ENCODE measurements at places on chromosomes 2 and 18.

DNA sequence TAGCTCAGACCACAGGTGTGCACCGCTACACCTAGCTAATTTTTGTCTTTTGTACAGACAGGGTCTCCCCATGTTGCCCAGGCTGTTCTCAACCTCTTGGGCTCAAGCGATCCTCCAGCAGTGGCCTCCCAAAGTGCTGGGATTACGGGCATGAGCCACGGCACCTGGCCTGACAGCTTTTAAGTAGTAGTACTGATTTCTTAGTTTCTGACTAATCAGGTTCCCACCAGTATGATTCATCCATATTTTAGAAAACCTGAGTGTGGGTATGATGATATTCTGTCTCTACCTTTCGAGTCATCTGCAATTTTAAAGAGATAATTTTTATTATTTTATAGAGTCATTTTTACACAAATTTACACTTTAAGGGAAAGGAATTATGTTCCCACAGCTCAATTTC lies 46.4 kb upstream of the GULP1 start:
- no peak for DNase-seq

- DNase-seq, result no peak
These were observed 49.1 kb upstream of the SCN9A start for GRCh38 chr2:166424841-166425240.

DNA sequence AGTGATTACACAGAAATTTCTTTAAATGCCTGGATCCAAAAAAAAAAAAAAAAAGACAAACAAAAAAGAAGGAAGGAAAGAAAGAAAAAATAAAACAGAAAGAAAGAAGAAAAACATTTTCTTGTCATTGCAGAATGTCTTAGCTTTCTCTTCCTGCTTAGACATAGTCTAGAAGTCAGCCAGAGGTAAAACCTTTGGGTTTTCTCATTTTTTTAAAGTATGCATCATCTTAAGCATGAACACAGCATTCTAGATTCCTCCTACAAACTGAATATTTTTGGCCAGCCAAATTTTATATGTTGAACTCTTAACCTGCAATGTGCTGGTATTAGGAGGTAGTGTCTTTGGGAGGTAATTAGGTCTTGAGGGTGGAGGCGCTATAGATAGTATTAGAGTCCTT lies 243.9 kb downstream of the TRIB2 start:
- no peak for DNase-seq

DNA sequence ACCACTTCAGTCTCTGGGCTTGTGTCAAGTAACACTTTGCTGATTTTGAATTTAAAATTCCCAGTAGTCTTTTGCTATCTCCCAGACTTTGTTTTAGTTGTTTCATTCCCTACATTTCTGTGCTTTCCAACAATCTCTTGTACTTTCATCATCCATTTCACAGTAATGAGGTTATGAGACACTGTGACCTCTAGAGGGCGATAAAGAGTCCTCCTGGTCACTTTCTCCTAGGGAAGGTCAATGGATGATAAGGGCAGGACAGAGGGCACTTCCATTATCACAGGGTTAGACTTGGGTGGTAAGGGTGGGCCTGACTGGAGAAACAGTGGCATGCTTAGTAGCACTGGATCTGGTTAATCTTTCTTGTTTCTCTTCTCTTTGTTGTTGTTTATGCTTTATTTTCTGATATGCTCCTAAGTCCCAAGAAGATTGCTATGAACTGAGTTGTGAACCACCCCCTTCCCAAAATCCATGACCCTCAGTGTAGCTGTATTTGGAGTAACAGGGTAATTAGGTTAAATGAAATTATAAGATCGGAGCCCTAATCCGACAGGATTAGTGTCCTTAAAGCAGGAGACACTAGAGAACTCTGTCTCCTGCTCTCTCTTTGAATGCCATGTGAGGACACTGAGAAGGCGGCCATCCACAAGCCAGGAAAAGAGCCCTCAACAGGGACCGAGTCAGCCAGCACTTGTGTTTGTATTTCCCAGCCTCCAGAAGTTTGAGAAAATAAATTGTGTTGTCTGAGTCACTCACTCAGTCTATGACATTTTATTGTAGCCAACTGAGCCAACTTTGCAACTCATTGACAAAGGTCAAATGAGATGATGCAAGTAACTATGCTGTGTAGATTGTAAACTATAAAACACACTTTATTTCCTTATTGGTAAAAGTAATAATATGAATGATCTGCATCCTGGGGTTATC lies 779.2 kb downstream of the CNTNAP5 start:
- DNase-seq, result no peak

DNA sequence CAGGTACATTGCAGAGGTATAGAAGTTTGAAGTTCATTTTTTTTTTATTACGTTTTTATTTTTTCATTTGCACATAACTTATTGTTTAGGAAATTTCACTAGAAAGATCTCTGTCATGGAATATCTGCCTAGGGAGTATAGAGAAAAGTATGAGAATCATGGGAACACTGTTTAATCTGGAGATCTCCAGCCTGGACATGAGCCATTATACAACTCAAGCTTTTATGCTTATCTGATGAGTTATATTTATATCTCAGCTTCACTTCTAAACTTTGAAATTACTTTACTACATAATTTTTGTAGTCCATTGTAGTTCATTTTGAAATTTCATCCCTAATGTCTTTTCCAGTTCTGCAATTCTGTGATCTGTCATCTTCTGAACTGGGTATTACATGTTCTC lies 515.6 kb downstream of the ERBB4 start:
- DNase-seq, result no peak

- no peak for DNase-seq
These were observed 67.8 kb downstream of the CIB4 start for GRCh38 chr2:26573241-26573925.

DNA sequence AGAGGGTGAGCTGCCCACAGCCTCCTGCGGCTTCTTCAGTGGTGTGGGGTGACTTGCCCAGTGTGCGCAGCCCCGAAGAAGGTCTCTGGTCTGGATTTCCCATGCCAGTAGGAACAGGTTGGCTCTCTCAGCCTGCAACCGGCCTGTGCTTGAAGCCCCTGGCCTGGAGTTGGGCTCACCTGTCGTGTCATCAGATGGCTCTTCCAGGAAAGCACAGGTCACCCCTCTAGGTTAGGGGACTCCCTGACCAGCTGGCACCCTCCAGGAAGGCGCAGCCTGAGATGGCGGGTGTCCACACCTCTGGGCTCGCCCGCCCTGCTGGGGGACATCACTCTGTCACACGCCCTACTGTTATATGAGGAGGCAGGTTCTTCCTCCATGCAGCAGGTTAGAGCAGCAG lies 179.8 kb downstream of the SEPTIN10 start:
- no peak for DNase-seq

- DNase-seq, result no peak
These were observed 467.4 kb upstream of the FANCL start for GRCh38 chr2:58708565-58708964.

- DNase-seq, result no peak
These were observed 29.2 kb upstream of the STK17B start for GRCh38 chr2:196200557-196200956.

DNA sequence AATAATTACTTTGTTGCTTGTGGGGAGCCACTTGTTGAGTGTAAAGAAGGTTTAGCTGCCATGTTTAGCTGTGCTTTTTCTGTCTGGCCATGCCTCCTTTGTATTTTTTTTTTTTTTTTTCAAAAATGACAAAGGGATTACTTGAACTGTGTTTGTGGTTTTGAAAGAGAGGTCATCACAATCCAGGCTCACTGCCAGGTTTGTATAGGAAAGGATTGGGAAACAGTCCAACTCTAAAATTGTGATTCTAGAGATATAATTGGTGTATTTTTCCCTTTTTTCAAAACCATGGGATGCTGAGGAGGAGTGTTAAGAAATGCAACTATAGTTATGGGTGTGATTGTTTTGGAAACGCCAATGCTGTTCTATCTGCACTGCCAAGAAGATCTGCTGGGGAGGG lies 4.3 kb downstream of the ITPRIPL1 start:
- DNase-seq, result no peak

- DNase-seq, result no peak
These were observed 11.3 kb downstream of the MAL start for GRCh38 chr2:95036596-95037383.

- DNase-seq, result no peak
These were observed 280.6 kb downstream of the ZEB2 start for GRCh38 chr2:144239306-144239705.

DNA sequence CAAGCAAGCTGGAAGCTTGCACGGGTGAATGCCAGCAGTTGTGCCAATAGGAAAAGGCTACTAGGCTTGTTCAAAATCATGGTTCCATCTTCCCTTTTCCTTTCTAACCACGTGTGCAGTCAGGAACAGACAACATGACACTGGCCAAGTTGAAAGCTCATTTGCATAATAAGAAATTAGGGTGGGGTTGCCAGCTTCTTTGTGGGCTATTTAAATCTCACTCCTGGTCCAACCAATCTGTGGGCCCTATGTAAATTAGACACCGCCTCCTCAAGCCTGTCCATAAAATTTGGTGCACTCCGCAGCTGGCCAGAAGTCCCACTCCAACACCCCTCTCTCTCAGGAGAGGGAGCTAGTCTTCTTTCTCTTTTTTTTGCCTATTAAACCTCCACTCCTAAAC lies 1948.4 kb upstream of the PIK3C3 start:
- no peak for DNase-seq

GRCh38 chr2:159616286-159616701 lies at the start of gene BAZ2B:
BAZ2B (minus strand) TSS chr2:159616548; CDS start chr2:159478719, 137,829 bp downstream.
- no peak for DNase-seq

GRCh38 chr18:60146220-60146960 lies 226.2 kb downstream of the MC4R start:
- no peak for DNase-seq

DNA sequence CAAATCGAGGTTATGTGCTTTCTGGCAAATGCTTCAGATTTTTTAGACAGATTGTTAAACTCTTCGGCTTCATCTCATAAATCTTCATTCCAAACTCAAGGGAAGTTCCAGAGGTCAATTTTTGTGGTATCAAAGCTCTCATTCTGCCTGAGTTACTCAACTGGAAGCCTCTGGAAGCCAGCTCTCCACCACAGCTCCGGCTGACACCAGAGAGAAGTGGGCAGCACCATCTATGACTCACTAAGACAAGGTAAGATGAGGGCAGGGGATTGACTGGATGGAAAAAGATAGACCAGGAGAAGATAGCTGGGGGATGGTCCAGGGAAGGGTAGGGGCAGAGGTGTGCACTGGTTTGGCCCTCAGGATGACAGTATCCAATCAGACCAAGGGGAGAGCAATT lies 137.3 kb upstream of the HNRNPA3 start:
- DNase-seq, result no peak

GRCh38 chr18:63451799-63452660 lies 24.7 kb upstream of the SERPINB5 start:
- no peak for DNase-seq

DNA sequence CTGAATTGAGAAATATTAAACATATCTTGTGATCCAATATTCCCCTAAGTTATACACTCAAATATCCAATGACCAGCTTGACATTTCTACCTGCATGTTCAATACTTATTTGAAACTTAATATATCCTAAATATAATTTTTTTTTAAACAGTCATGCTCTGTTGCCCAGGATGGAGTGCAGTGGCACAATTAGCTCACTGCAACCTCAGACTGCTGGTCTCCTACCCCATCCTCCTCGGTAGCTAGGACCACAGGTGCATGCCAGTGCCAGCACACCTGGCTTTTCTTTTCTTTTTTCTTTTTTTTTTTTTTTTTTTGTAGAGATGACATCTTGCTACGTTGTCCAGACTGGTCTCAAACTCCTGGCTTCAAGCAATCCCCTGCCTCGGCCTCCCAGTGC lies 4.2 kb downstream of the KYNU start:
- no peak for DNase-seq

Measured in stimulated activated CD4-positive, alpha-beta T cell treated with anti-CD3 and anti-CD28 coated beads, Interleukin-1b, Interleukin-23, amount 100 ng/mL, for 24 hours (primary cell).